ENCODE measurements at places on chromosomes 12 and 14.

DNA sequence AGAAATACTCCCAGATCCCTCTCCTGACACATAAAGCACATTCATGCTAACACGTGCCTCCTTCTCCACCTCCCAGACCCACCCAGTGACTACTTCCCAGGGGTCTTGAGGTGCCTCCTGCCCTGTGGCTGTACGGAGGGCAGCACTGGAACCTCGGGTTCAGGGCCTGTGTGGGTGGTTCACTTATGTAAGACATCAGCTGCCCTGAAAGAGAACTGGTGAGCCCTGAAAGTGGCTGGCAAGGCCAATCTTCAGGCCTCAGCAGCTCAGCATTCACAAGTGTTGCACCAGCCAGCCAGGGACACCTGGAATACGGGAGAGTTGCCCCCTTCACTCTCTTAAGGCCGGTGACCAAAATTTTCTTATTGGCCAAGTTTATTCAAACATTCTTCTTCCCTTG is 38.9 kb upstream of the NTF3 start:
- no peak for DNase-seq

GRCh38 chr14:50864237-50864636 is 7.6 kb upstream of the ABHD12B start:
- DNase-seq: no peak

- no peak for DNase-seq
Observed at GRCh38 chr14:88668448-88669116, 105.7 kb downstream of the ZC3H14 start.

DNA sequence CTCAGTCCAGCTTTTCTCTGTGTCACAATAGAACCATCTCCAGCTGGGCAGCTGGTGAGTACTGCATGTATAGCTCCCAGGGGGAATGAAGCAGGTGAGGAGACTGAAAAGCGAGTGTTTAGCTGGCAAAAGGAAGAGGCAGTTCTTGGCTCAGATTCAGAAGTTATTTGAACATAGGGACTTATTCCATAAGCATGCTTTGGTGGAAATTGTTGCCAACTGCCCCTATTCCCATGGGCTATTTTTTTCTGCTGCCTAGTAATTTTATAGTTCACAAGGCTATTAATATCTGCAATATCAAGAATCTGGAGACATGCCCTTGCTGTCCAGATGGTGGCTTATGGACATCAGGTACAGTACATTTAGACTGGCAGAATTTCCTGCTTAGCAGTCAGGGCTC is 1112.7 kb downstream of the LRFN5 start:
- DNase-seq: no peak

DNA sequence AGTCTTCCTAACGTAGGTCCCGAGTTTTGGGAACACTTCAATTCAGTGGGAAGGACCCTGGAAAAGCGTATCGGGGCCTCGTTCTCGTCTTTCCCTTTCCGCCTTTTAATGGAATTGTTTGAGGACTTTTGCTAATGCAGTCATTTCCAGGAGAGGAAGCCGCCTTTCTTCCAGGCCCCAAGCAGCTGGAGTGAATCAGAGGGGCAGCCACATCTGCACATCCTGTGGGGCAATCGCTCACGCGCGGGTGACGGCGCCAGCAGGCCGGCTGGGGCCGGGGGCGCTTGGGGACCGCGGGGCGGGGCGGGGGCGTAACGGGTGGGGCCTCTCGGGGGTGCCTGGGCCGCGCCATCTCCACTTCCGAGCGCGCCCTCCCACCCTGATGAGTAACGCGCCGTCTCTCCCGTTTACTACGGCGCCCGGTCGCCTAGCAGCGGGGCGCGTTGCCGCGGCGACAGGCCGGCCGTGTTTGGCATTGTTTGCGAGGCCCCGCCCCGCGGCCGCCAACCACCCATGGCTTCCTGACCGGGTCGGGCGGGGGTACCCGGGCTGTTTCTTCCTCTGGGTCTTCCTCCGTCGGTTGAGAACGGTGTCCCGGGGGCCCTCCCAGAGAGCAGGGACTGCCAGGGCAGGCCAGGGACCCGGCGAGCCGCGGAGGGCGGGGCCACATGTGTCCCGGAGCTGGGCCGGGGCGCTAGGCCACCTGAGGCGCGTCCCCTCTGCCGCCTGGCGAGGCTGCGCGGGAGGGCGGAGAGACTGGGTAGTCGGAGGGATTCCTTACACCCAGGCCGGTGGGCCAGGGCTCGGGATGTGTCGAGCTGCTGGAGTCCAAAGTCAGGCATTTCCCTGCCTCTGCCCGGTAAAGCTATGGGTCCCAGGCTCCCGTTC is 2.3 kb downstream of the GSG1 start:
- peak; percentile 82 for DNase-seq

- DNase-seq: no peak
Observed at GRCh38 chr14:26522967-26523366, 74.9 kb downstream of the NOVA1 start.

GRCh38 chr12:27463511-27464219 is 17.1 kb downstream of the SMCO2 start:
- DNase-seq: no peak
